ENCODE measurements at places on chromosomes 4 and X.

GRCh38 chr4:124854968-124855367, 142.4 kb upstream of the ANKRD50 start:
- DNase-seq: peak; percentile 20

- no peak for DNase-seq
Observed at GRCh38 chr4:185128272-185129119, 14.6 kb upstream of the SLC25A4 start.

DNA sequence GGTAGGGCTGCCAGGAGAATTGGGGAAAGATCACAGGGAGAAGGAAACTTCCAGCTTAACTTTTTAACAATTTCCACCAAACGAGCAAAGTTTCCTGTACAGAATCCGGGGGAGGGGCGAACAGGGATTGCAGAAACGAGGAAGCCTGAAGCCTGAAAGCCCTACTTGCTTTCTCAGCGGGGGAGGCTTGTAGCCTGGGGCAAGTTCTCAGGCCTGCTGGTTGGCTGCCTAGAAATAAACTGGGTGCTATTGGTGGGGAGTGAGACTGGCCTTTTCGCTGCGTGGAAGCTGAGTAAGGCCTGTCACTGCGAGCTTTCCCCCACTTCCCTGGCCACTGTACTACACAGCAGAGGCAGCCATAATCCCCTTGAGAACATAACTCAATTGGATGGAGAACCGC, 110.8 kb upstream of the ATP8A1 start:
- no peak for DNase-seq

GRCh38 chrX:10133980-10134676, 22.6 kb upstream of the CLCN4 start:
- DNase-seq: no peak

DNA sequence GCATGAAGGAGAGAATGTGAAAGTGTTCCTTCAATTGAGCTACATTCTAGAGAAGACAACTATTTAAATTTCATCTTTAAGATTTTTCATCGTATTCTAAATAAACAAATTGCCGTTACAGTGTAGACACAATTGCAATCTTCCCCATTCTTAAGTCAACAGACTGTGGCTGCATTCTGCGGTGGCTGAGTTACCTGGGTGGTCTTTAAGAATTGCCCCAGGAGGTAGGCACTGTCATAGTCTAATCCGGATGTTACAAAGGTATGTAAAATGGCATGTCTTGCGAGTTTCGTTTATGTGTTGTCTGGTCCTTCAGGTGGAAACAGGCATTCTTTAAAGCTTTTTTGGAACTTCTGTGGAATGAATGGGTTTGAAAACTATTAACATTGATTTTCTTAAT, 586.1 kb upstream of the PITX2 start:
- DNase-seq: no peak

- no peak for DNase-seq
Observed at GRCh38 chrX:137405449-137406140, 160.3 kb upstream of the ZIC3 start.

DNA sequence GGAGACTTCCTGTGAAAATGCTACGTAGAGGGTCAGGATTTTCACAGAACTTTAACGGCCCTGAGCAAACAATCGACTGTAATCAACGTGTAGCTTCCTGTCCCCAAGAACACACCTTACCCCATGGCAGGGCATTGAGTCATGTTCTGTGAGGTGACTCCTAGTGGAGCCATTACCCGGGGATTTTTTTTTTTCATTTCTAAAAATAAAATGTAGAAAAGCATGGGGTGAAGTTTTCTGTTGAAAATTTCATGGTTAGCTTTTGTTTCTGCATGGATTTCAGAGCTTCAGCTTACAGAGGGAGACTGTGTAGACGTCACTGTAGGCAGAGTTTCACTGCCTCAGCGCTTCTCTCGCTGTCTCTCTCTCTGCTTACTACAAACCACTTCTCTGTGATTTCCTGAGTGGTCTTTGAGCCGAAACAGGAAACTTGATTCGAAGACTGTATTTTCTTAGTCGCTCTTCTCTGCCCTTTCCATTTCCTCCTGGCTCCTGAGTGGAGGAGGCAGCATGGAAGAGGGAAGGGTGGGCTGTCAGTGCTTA, 111.7 kb downstream of the NFKB1 start:
- no peak for DNase-seq

DNA sequence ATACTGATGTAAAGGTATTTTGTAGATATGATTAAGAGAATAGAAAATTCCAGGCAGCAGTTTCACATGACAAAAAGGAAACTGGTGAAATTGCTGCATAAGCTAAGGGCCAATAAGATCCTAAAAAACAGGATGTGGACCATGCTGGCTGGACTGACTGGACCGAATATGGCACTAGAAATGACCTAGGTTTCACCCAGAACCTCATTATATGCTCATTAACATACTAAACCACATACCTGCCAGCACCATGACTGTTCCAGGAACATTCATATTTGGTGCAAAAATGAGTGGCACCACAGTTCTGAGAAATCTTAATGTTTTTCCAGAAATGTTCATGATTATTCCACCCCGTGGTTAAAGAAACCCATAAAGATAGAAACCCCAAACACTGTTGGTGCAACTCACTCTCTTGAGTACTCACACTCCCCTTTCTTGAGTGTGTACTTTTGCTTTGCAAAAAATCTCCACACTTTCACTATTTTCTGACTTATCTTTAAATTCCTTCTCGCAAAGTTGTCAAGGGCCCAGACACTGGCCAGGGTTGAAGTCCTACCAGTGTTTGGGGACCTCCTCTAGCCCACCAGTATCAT, 74.0 kb downstream of the FANCB start:
- DNase-seq: no peak

DNA sequence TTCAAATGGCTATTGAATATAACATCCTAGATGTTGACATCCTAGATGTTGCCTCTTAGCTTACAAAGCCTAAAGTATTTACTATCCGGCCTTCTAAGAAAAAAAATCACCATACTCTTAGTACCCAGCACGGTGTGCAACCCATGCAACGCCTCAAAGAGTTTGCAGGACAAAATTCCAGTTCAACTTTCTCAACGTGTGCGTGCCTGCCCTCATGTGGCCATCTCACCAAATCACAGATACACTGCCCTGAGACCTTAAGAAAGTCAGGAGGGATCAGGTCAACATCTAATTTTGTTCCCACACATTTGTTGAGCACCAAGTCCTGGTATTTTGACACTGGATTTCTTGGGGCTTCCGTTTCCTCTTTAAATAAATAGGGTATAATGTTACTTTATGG, 68.3 kb downstream of the CRMP1 start:
- peak; percentile 23 for DNase-seq

GRCh38 chr4:19683426-19683825, 568.3 kb upstream of the SLIT2 start:
- no peak for DNase-seq

DNA sequence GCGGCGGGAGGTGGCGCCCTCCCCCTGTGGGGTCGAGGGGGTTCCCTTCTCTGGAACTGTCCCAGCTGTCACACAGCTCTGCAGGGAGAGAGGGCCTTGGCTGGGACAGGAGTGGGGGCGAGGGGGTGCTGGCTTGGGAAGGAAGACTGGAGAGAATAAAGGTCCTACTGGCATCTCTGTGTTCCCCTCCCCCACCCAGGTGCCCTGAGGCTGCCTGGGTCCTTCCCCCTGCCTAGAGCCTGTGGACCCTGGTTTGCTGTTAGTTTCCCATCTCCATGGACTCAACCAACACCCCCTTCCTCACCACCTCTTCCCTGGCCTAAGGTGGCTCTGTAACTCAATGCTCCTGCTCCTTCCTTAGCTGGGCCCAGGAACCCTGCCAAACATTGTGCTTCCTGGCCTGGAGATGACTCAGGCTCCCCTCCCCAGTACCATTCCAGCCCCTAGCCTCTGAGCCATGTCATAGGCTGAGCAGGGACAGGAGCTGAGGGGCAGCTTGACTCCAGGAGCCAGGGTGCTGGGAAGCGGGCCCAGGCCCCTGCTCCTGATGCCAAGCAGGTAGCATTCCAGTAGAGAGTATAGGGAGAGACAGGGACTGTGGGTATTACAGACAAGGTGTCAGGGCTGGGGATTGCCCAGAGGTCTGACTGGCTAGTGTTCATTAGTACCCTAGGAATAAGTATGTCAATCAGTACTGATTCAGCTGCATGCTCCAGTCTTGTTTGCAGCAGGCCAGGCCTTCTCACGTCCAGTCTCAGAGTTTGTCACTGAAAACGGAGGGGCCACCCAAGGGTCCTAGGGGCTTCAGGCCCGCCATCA, 100.7 kb downstream of the EFNB1 start:
- DNase-seq: peak; percentile 43

DNA sequence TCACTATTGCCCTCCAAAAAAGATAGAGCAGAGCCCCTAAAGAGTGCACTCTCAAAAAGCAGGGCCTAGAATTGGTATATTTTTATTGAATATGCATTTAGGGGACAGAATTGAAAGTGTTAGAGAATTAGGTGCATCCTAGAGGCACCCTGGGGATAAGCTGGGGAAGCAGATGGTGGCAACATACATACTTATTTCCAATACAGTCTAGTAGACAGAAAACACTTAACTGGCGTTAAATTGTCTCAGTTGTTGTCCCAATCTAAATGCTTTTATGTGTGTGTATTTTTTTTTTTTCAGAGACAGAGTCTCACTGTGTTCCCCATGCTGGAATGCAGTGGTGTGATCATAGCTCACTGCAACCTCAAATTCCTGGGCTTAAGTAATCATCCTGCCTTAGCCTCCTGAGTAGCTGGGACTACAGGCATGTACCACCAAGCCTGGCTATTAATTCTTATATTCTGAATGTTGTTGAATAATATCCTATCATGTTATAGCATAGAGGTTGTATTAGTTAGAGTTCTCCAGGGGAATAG, 481.8 kb downstream of the GRXCR1 start:
- DNase-seq: no peak

- no peak for DNase-seq
Observed at GRCh38 chr4:38489924-38490639, 173.9 kb upstream of the KLF3 start.

DNA sequence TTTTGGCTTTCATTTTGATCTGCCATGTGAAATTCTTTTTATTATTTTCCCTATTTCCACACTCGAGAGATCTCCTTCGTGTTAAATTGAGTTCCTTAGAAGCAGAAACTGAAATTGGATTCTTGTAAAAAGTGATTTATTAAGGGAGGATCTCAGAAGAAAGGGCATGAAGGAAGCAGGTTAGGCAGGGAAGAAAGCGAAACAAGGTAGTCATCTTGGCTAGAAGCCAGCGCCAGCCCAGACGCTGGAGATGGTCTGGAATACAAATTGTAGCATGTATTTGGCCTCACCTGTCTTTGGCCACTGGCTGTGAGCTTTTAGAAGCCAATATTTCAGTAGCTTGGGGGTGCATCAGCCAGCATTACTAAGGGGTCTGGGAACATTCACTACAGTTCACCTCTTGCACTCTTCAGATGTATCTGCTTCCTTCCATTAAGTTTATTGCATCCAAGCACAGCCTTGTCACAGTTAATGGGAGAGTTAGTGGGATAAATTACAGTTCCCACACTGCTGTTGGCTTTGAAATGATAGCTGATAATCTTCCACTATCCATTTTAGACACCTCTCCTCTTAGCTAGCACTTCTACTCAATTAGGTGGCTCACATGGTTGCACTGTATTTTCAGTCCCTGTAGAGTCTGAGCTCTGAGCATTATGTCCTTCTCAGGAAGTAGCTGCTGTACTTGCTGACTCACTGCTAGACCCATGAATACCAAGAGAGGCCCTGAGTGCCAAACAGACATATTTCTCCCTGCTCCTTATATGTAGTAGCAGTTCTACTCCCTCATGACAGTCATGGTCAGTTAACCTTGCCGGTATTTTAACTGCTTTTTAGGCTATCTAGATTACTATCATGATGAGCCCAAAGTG, 14.6 kb downstream of the GRXCR1 start:
- no peak for DNase-seq

GRCh38 chr4:57333684-57334083, 223.5 kb upstream of the IGFBP7 start:
- no peak for DNase-seq

GRCh38 chrX:110985470-110985869, 110.5 kb upstream of the PAK3 start:
- DNase-seq: no peak

- DNase-seq: no peak
Observed at GRCh38 chrX:96314985-96315384, 369.7 kb upstream of the DIAPH2 start.

DNA sequence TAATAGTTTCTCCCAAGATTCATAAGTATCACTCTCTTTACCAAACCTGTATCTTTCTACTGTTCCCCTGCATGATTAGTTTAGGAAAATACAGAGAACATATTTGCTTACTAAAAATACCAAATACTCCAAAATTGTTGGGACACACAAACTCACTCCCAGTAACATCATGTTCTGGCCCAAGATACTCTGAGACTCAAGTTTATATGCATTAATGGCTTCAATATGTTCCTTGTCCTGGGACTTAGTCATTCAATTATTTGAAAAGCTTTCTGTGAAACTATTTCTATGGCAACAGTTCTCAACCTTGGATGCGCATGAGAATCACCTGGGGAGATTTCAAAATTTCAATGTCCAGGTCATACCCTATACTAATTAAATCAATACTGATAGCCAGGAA, 138.9 kb upstream of the PTCHD1 start:
- DNase-seq: no peak

GRCh38 chr4:86720508-86721068, 126.5 kb downstream of the PTPN13 start:
- DNase-seq: peak; percentile 9

GRCh38 chr4:176268963-176269362, at the start of gene ASB5:
TSS of gene ASB5 (minus strand) at chr4:176269222. CDS start at chr4:176269108, 114 bp downstream.
- DNase-seq: no peak

DNA sequence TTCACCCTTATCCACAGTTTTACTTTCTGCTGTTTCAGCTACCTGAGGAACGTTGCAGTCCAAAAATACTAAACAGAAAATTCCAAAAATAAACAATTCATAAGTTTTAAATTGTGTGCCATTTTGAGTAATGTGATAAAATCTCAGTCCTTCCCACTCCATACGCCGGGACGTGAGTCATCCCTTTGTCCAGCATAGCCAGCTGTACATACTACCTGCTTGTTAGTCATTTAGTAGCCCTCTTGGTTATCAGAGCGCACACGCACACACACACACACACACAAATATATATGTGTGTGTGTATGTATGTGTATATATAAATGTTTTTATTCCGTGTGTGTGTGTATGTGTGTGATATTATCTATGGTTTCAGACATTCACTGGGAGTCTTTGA, 4.8 kb upstream of the CCSER1 start:
- DNase-seq: no peak

All from non-pigmented ciliary epithelial cell (primary cell).